ENCODE measurements at places on chromosomes 7 and 10. TPM values are rescaled to one million over a fixed set of nuclear protein-coding genes. Genes with fewer than 3 reads are reported as not detected.

DNA sequence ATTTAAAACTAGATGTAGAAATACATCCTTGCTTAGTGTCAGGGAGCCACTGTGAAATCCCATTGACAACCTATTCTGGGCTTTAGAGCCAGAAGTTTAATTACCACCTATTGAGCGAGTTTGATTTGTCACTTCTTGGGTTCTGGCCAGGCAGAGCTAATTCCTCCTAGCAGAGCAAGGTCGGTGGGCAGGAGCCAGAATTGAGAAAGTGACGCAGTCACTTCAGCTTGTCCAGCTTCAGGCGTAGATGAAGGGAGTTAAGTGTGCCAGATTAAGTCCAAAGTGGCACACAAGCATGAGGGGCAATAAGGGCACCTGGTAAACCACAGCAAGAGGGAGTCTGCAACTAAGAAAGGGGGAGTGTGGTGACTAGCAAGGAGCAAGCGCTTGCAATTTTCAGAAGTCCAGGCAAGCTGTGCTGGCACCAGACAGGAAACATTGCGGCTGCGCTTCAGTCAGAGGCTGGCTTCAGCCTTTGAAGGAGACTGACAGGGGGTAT lies 119.4 kb downstream of the ST7 start:
- H3K4me3 ChIP-seq: no peak overlapping the region
- DNase-seq: no peak
- H3K4me1 ChIP-seq: peaks cover 16% of the 10 kb centered on the region
- H3K27ac ChIP-seq: no peak overlapping the region
- H3K36me3 ChIP-seq: no peaks in the 10 kb centered on the region

- peaks cover 5% of the 10 kb centered on the region for H3K27me3 ChIP-seq
- no peak overlapping the region for H3K27ac ChIP-seq
- no peak for DNase-seq
- H3K4me1 ChIP-seq: no peaks in the 10 kb centered on the region
- H3K36me3 ChIP-seq: no peaks in the 10 kb centered on the region
Observed at GRCh38 chr7:31094271-31094670, 42.2 kb downstream of the ADCYAP1R1 start.

- no peaks in the 10 kb centered on the region for H3K4me1 ChIP-seq
- DNase-seq: no peak
Observed at GRCh38 chr10:28403090-28403489, 100.2 kb upstream of the MPP7 start.

DNA sequence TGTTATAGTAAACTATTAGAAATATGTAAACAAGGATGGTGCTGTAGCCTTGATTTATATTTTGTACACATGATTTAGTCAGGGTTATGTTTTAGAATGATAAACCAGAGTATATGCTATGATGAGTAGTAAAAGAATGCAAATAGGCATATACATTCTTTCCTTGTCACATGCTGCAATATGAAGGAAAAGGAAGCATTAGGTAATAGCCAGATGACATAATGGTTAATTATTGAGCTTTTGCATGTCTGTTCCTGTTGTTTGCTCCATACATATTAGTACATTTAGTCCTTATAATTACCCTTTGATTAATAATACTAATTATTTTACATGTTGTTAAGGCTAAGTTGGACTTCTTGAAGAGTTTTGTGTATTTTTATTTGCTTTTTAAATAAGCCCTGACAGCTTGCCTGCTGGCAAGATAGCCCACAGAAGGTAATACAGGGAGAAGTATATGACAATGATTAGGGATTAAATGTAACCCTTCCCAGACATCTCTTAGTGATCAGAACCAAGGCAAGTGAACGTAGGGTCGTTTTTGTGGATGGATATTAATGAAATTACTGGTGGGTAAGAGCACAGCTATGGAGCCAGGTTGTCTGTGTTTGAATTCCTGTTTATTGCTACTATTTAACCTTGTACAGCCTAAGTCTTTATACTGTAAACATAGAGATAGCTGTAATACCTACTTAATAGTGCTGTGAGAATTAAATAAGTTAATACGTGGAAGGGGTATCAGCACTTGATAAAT lies 68.4 kb downstream of the PHTF2 start:
- DNase-seq: no peak
- no peak overlapping the region for H3K27ac ChIP-seq
- H3K27me3 ChIP-seq: no peaks in the 10 kb centered on the region
- peaks cover 24% of the 10 kb centered on the region for H3K4me1 ChIP-seq
- H3K4me3 ChIP-seq: no peak overlapping the region

- DNase-seq: peak; percentile 37
- no peaks in the 10 kb centered on the region for H3K27me3 ChIP-seq
- H3K4me1 ChIP-seq: peaks cover 10% of the 10 kb centered on the region
- H3K27ac ChIP-seq: no peak overlapping the region
- H3K4me3 ChIP-seq: no peak overlapping the region
- H3K36me3 ChIP-seq: no peaks in the 10 kb centered on the region
Observed at GRCh38 chr7:135512135-135512887, 2.4 kb upstream of the CNOT4 start.

DNA sequence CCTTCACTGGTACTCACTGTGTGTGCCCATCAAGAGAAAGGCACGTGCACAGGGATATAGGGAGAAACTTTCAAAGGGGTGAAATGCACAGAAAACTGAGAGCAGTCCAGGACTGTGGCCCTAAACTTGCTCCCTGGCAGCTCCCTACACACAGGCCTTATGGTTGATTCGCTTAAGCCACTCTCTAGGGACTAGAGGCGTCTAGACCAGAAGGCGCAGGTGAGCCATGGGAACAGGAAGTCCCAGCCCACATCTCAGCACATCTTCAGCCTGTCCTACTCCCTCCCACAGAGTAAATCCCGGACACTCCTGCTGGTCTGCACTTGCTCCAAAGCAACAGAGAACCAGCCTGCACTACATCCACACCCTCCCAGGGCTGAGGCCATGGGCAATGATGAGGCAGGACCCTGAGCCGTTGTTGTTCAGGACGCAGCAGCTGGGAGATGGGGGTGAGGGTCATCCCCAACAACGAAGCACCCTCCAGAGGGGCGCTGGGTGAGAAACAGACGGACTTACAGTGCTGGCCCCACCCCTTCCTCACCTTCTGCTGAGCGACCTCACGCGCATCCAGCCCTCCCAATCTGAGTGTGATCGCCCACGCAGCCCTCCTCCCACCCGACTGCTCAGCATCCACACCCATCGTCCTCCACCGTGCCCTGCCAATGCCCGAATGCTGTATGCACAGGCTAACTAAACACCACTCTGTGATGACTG lies 109.3 kb downstream of the TNS3 start:
- no peak overlapping the region for H3K4me3 ChIP-seq
- H3K27ac ChIP-seq: no peak overlapping the region
- H3K27me3 ChIP-seq: no peaks in the 10 kb centered on the region
- DNase-seq: no peak
- H3K4me1 ChIP-seq: no peaks in the 10 kb centered on the region
- no peaks in the 10 kb centered on the region for H3K36me3 ChIP-seq

DNA sequence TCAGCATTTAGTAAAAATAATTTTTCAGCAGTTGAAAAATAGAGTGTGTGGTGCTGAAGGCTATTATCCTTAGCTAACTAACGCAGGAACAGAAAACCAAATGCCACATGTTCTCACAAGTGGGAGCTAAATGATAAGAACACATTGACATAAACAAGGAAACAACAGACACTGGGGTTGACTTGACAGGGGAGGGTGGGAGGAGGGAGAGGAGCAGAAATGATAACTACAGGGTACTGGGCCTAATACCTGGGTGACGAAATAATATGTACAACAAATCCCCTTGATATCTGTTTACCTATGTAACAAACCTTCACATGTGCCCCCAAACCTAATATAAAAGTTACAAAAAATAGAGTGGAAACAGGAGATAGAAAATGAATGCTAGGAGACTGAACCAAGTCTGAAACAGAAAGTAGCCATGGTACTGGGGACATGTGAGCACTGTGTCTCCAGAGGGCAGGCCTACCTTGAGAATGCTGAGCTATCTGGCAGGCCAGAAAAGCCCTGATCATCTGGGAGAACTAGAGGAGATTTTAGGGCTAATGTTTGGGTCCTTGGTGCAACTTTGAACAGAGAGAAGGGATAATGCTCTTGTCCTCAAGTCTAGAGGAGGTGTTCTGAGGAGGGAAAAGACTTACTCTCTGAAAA lies 4.7 kb upstream of the EFCAB10 start:
- H3K27me3 ChIP-seq: peaks cover 14% of the 10 kb centered on the region
- no peak overlapping the region for H3K4me3 ChIP-seq
- DNase-seq: no peak
- H3K4me1 ChIP-seq: peaks cover 13% of the 10 kb centered on the region

- peaks cover 2% of the 10 kb centered on the region for H3K36me3 ChIP-seq
- H3K4me1 ChIP-seq: no peaks in the 10 kb centered on the region
- H3K27ac ChIP-seq: no peak overlapping the region
- DNase-seq: no peak
- no peaks in the 10 kb centered on the region for H3K27me3 ChIP-seq
- H3K4me3 ChIP-seq: no peak overlapping the region
Observed at GRCh38 chr7:27912751-27913150, 172.8 kb downstream of the TAX1BP1 start.

The ZNF239 gene
- 2.4 TPM for total RNA-seq

GRCh38 chr10:100970076-100970913 lies 991 bp downstream of the SEMA4G start:
- peaks cover 5% of the 10 kb centered on the region for H3K36me3 ChIP-seq
- H3K4me1 ChIP-seq: peaks cover 13% of the 10 kb centered on the region
- H3K27ac ChIP-seq: no peak overlapping the region
- H3K27me3 ChIP-seq: no peaks in the 10 kb centered on the region
- peak overlapping the region; percentile 25 for H3K4me3 ChIP-seq

GRCh38 chr10:17286562-17287550 lies 58.8 kb downstream of the VIM start:
- no peak overlapping the region for H3K27ac ChIP-seq
- no peak for DNase-seq
- H3K4me1 ChIP-seq: peaks cover 12% of the 10 kb centered on the region

The ZNF862 gene
- total RNA-seq: 18.3 TPM

The RAPGEF5 gene
- total RNA-seq: 1.5 TPM

DNA sequence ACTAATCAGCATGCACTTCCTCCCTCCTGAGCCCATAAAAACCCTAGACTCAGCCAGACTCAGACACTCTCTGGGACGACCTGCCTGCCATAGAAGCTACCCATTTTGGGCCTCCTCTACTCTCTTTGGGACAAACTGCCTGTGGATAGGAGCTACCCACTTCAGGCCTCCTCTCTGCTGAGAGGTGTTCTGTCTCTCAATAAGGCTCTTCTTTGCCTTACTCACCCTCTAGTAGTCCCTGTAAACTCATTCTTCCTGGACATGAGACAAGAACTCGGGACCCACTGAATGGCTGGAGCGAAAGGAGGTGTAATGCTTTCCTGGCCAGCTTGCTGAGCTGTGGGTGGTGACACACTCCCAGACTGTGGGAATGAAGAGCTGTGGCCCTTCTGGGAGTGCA lies 424.8 kb upstream of the FZD8 start:
- no peak for DNase-seq
- no peaks in the 10 kb centered on the region for H3K27me3 ChIP-seq
- no peaks in the 10 kb centered on the region for H3K4me1 ChIP-seq
- H3K27ac ChIP-seq: no peak overlapping the region
- no peak overlapping the region for H3K4me3 ChIP-seq

The ATRNL1 gene
- not detected for total RNA-seq

The BTRC gene
- 15.5 TPM for total RNA-seq

- peak overlapping the region; percentile 86 for H3K27ac ChIP-seq
- H3K4me1 ChIP-seq: peaks cover 35% of the 10 kb centered on the region
- DNase-seq: no peak
- no peaks in the 10 kb centered on the region for H3K36me3 ChIP-seq
Observed at GRCh38 chr10:45419676-45420025, 45.6 kb downstream of the ALOX5 start.
